Colonic mucosa (tissue), 4 donors: ENCODE measurements at places on chromosomes 5 and 9. TPM values are rescaled to one million over a fixed set of nuclear protein-coding genes. Genes with fewer than 3 reads are reported as not detected.

DNA sequence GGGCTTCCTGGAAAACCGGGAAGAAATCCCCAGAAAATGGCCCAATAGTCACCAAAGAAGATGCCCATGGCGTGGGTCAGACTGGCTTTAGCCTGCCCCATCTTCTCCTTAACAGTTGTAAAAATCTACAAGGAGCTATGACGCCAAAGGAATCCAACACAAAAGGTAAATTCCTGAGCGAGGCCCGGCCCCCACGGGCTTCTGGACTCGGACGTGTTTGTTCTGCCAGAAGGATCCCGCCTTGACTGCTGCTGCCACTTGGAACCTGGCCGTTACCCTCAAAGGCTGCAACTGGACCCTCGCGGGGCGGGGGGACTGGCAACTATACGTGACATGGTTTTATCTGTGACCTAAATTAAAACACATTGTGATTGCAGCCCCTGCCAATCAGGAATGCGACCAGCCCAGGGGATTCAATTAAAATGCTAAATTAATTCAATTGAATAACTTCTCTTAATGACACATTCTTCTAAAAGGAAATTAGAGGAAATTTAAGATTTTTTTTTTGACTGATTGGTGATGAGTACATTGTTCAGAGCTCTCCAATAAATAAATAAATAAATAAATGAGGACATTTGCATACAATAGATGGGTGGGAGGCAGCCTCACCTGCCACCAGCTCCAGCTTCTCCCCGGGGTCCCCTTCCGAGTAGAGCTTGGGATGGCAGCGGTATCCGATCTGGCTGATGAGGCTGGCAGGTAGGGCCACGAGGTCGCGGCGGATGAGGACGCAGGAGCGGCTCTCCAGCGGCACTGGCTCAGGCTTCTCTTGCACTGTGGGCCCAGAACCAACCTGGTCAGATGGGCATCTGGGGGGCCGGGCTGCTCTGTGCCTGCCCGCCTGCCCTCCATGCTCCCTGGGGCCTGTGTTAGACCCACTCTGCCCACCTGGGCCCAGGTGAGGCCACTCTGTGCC, 54.7 kb upstream of the UBAC1 start:
- no peaks in the 10 kb centered on the region for H3K36me3 ChIP-seq
- H3K27ac ChIP-seq: no peak overlapping the region
- H3K4me1 ChIP-seq: no peaks in the 10 kb centered on the region
- H3K4me3 ChIP-seq: no peak overlapping the region

SPATA31D4 gene
- not detected for total RNA-seq

GRCh38 chr5:138989720-138990119, 114.6 kb upstream of the LRRTM2 start:
- H3K27me3 ChIP-seq: no peaks in the 10 kb centered on the region
- no peaks in the 10 kb centered on the region for H3K4me1 ChIP-seq
- H3K27ac ChIP-seq: no peak overlapping the region
- no peaks in the 10 kb centered on the region for H3K36me3 ChIP-seq
- no peak overlapping the region for H3K4me3 ChIP-seq

GRCh38 chr9:88531920-88532698, 2.9 kb upstream of the NXNL2 start:
- H3K36me3 ChIP-seq: no peaks in the 10 kb centered on the region
- DNase-seq: no peak
- no peak overlapping the region for H3K4me3 ChIP-seq
- no peaks in the 10 kb centered on the region for H3K4me1 ChIP-seq
